Stimulated activated CD4-positive, alpha-beta T cell treated with anti-CD3 and anti-CD28 coated beads, Interleukin-2, amount 100 ng/mL, for 48 hours (primary cell): ENCODE measurements at places on chromosomes 12 and 14.

DNA sequence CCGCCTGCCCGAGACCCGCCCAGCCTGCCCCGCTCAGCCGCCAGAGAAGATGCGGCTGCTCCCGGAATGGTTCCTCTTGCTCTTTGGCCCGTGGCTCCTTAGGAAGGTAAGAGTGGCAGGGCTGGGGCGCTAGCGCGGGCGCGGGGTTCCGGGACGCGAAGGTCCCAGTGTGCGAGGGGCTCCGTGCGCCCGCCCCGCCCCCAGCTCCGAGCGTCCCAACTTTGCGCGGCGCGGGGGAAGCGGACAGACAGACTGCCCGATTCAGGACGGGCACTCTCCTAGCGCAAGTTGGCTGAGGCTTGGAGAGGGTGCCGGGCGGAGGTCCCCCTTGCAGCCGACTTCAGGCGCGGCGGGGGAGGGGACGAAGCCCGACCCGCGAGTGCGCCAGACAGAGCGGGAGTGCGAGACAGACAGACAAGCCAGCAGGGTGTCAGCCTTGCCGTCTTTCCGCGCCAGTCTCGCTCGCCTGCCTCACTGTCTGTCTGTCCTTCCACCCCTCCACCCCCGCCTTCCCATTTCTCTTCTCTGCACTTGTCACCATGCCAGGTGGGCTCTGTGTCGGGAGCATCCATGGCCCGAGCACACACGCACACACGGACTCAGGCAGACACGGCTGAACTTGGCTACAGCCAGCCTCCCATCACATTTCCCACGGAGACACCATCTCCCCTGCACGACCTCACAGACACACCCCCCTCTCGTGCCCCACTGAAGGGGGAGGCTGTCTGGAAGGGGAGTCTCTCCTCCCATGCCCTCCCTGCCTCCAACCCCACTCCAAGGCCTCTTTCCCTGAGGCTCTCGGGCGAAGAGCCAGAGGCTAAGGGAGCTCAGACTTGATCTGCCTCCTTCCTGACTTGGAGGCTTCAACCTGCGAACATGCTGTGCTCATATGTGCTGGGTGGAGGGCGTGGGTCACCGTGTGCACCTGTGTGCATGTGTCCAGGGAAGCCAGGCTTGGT lies 606 bp downstream of the NXPH4 start:
- DNase-seq, result no peak

GRCh38 chr12:6461401-6462233 lies 8.9 kb downstream of the VAMP1 start:
- peak; percentile 69 for DNase-seq

DNA sequence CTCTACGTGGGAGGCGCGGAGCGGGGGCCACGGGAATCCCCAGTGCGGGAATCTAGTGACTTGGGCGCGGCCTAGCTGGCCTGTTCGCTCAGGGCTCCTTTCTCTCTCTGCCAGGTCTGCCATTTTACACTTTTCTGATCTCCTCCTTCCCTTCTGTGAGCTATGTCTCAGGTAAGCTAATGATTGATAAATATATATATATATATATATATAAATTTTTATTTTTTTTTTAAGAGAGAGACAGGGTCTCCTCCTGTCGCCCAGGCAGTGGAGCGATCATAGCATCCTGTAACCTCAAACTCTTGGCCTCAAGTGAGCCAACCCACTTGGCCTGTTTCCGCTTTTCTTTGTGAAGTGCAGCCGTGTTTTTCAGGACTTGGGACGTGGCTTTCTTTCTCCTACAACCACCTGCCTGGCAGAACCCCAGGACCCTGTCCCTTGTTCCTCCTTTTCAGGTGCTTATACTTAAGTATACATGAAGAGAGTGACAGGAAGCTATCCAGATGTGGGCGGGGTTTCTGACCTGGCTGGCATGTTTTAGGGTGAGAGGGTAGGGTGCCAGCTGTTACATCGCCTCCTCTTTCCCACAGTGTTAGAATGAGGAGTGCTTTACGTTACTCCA lies 547 bp downstream of the ZNF140 start:
- no peak for DNase-seq

- DNase-seq, result no peak
Observed at GRCh38 chr14:59356767-59357166, 108.4 kb downstream of the GPR135 start.

- DNase-seq, result no peak
Observed at GRCh38 chr12:23375621-23376020, 573.8 kb downstream of the SOX5 start.

- no peak for DNase-seq
Observed at GRCh38 chr14:44030831-44031383, 476.2 kb downstream of the FSCB start.

GRCh38 chr14:61566537-61567225 lies 128.6 kb upstream of the HIF1A start:
- no peak for DNase-seq

- no peak for DNase-seq
Observed at GRCh38 chr12:45284096-45284901, 68.4 kb downstream of the ANO6 start.

DNA sequence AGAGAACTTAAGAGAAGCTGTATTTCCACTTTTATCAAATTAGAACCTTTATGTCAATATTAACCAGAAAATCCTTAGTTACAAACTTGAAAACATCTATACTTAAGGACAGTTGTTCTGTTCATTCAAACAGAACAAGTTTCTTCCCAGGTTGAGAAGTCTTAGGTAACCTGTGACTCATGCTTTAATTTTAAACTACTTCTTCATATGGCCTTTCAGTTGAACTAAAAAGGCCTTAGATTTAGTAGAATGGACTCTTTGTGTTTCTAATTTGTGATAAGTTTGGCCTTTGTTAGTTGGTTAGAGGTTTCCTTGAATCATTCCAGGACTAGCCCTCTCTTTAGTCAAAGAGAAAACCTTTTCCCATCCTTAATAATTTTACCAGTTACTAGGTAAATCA lies 274.2 kb downstream of the FUT8 start:
- DNase-seq, result no peak
